ENCODE measurements at places on chromosomes 2 and 18. TPM values are rescaled to one million over a fixed set of nuclear protein-coding genes. Genes with fewer than 3 reads are reported as not detected.

Gene DLX2
- total RNA-seq: not detected

Gene SCLY
- 31.2 TPM for total RNA-seq

GRCh38 chr2:9179572-9180201 is 26.9 kb upstream of the ASAP2 start:
- no peaks in the 10 kb centered on the region for H3K4me1 ChIP-seq
- H3K27ac ChIP-seq: no peak overlapping the region
- no peak for DNase-seq

DNA sequence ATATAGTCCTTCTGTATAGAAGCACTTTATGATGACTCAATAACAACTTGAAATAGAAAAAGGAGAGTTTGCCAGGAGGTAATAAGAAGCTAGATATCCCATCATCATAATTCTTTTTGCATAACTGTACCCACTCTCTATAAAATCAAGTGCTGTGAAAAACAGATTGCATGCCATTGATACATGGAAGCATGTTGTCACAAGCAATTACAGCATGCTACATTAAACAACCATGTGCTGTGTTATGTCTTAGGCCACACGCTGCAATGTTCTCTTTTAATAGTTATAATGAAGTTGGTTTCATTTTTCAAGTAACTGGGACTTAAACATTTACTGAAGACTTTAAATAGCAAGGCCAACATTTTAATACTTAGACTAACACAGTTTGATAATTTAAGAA is 264.2 kb downstream of the RPRM start:
- H3K4me3 ChIP-seq: no peak overlapping the region
- H3K27me3 ChIP-seq: peaks cover 4% of the 10 kb centered on the region
- no peak for DNase-seq
- H3K36me3 ChIP-seq: no peaks in the 10 kb centered on the region
- H3K4me1 ChIP-seq: no peaks in the 10 kb centered on the region

DNA sequence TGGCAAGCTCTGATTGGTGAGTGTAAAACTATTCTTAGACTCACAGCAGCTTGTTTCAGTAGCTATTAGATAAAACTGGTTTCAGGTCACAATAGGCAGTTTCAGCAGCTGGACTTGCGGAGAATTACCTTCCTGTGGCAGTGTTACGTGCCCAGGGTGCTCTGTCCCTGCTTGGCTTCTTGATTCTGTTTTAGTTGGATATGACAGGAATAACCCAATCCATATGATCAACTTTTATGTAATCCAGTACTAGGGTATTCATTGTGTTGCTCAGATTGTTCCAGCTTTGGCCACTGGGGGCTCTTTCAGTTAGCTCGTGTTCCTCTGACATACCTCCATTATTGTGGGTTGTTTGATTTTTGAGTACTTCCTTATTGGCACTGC is 43.1 kb downstream of the INPP4A start:
- peaks cover 10% of the 10 kb centered on the region for H3K36me3 ChIP-seq
- DNase-seq: peak; percentile 38
- peaks cover 67% of the 10 kb centered on the region for H3K4me1 ChIP-seq
- H3K4me3 ChIP-seq: no peak overlapping the region

DNA sequence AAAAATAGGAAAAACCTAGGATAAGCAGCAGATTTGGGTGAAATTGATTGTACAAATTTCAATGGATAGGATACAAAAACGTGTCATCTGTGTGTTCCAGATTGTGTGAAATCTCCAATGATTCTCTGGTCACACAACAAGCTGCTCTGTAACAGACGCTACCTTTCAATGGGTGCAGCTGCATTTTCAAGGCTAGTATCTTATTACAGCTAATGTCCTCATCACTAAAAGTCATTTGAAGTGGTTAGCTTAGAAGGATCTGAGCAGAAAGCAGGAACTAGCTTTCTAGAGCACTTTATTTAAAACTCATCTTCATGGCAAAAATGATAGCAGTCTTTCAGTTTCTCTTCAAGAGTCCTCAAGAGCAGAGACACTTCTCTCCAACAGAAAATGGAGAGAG is 364.6 kb downstream of the LRP1B start:
- no peaks in the 10 kb centered on the region for H3K36me3 ChIP-seq
- no peak for DNase-seq
- H3K4me3 ChIP-seq: no peak overlapping the region

DNA sequence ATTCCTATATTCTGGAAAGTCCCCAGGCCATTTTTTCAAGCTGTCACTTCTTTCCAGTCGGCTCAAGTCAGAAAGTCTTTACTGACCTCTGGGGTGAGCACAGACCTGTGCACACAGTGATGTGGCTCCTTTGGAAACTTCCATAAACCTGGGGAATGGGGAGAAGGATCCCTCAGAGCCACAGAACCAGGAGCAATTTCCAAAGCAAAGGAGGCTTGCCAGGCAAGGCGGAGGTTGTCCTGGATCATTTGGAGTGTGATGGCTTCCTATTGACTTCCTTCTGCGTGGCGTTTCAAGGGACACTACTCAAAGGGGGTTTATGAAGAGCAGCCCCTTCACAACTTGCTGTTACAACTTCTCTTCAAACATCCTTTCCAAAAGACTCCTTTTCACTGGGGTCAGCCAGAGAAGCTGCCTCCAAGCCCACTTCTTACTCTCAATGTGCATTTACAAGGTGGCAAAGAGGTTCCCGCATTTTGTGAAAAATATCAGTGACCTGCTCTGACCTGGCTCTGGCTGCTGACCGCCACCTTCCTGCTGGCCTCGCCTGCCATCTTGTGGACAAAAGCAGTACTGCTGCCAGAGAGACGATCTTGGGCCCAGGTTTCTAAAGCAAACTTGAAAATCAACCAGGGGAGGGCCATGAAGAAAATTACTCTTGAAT is 18.2 kb upstream of the TMEM247 start:
- DNase-seq: peak; percentile 44
- H3K36me3 ChIP-seq: no peaks in the 10 kb centered on the region
- H3K4me1 ChIP-seq: peaks cover 13% of the 10 kb centered on the region
- H3K4me3 ChIP-seq: no peak overlapping the region
- no peaks in the 10 kb centered on the region for H3K27me3 ChIP-seq
- H3K27ac ChIP-seq: no peak overlapping the region

GRCh38 chr2:88606371-88607030 is 20.8 kb downstream of the EIF2AK3 start:
- H3K27me3 ChIP-seq: no peaks in the 10 kb centered on the region
- no peak for DNase-seq
- no peak overlapping the region for H3K4me3 ChIP-seq

DNA sequence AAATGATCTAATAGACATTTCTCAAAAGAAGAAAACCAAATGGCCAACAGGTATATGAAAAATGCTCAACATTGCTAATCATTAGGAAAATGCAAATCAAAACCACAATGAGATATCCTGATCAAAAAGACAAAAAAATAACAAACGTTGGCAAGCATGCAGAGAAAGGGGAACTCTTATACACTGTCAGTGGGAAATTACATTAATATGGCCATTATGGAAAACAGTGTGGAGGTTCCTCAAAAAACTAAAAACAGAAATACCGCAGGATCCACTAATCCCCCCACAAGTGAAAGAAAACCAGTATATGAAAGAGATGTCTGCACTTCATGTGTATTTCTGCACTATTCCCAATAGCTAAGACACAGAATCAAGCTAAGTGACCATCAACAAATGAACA is 57.7 kb upstream of the CTIF start:
- no peak overlapping the region for H3K4me3 ChIP-seq
- no peaks in the 10 kb centered on the region for H3K36me3 ChIP-seq
- H3K27ac ChIP-seq: no peak overlapping the region
- no peaks in the 10 kb centered on the region for H3K4me1 ChIP-seq

DNA sequence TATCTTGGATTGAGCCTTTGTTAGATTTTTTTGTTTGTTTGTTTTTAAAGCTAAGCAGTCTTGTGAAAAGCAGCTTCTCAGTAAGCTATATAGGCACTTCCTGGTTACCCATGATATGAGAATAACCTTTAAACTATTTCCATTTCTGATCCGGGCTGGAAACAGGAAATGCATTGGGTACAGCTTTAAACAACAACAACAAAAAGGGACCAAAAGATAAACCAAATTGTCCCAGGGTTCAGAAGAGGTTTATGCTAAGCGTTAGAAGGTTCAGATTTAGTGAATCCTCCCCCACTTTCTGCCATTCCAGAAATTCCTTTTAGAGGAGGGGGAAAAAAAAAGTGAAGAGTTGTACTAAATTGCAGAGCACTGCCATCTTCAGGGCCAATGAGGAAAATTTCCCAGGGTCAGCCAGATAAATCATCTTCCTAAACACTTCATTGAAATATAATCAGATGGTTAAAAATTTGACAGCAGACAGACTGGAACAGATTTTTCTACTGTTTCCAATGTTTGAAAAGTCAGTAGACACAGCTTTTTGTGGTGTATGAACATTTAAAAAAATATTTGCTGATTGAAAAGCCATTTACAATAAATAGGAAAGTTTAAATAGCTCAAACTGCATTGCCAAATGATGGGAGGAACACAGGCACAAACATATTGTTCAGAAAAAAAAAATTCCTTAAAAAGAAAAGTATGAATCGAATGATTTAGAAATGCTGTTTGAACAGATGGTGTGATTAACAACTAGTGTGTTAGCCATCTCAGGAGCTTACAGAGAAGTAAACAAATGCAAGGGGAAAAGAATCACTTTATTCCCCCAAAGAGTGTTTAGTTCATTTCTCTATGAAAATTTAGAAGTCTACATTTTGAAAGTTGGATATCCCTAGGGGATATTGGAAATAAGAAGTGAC is 189.9 kb upstream of the TANK start:
- H3K36me3 ChIP-seq: no peaks in the 10 kb centered on the region
- no peaks in the 10 kb centered on the region for H3K4me1 ChIP-seq
- H3K27ac ChIP-seq: no peak overlapping the region
- H3K4me3 ChIP-seq: no peak overlapping the region

- H3K36me3 ChIP-seq: peaks cover 7% of the 10 kb centered on the region
- no peak overlapping the region for H3K4me3 ChIP-seq
- no peak overlapping the region for H3K27ac ChIP-seq
- no peak for DNase-seq
- peaks cover 57% of the 10 kb centered on the region for H3K27me3 ChIP-seq
- peaks cover 7% of the 10 kb centered on the region for H3K4me1 ChIP-seq
These were observed 3.0 kb downstream of the ACOXL start for GRCh38 chr2:110735366-110735765.

GRCh38 chr2:153360239-153360638 is 118.3 kb downstream of the RPRM start:
- H3K36me3 ChIP-seq: no peaks in the 10 kb centered on the region
- H3K4me3 ChIP-seq: no peak overlapping the region
- H3K27me3 ChIP-seq: no peaks in the 10 kb centered on the region
- no peak overlapping the region for H3K27ac ChIP-seq

GRCh38 chr2:144267239-144267638 is 252.7 kb downstream of the ZEB2 start:
- peak overlapping the region; percentile 0 for H3K4me3 ChIP-seq
- H3K36me3 ChIP-seq: no peaks in the 10 kb centered on the region
- H3K4me1 ChIP-seq: peaks cover 35% of the 10 kb centered on the region

DNA sequence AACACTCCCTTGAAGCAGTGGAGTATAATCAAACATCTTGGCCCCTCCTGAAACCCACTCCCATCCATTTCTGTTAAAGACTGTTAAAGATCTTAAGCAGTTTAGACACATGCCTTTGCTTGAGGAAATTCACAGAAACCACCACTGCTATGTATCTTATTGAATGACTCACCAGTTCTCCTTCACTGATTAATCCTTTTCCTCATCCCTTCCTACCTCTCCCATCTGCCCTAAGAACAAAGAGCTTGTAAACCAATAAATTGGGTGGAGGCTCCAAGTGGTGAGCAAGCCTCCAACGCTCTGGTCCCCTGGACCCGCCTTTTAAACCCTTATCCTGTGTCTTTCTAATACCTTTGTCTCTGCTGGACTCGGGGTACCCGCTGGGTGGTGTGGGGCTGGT is 746.1 kb downstream of the LRP1B start:
- H3K4me1 ChIP-seq: no peaks in the 10 kb centered on the region
- H3K36me3 ChIP-seq: no peaks in the 10 kb centered on the region
- no peak for DNase-seq
- H3K27ac ChIP-seq: no peak overlapping the region
- no peak overlapping the region for H3K4me3 ChIP-seq
- no peaks in the 10 kb centered on the region for H3K27me3 ChIP-seq

DNA sequence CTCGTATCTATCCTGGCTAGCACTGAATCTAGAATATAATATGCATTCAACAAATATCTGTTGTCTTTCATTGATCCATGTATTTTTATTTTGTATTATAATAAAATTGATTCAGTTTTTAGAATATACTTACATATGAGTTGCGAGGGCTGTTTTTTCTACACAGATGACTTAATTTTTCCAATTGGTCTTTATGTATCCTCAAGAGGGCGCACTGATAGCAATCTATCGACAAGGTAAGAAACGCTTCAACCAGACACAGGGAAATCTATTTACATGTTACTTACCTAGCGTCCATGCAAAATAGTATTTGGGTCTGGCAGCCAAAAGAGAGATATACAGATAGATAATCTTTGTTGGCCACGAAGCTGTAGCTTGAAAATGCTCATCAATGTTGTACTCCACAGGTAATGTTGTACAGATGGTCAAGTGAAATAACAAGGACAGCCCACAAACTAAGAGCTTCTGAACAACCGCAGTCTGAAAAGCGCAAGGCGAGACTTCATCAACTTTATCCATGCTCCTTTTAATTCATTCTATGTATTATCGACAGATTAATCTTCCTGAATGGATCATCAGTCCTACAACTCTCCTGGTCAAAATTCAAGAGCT is 35.5 kb upstream of the KIDINS220 start:
- no peak overlapping the region for H3K4me3 ChIP-seq
- H3K4me1 ChIP-seq: no peaks in the 10 kb centered on the region
- H3K36me3 ChIP-seq: no peaks in the 10 kb centered on the region
- no peak overlapping the region for H3K27ac ChIP-seq

DNA sequence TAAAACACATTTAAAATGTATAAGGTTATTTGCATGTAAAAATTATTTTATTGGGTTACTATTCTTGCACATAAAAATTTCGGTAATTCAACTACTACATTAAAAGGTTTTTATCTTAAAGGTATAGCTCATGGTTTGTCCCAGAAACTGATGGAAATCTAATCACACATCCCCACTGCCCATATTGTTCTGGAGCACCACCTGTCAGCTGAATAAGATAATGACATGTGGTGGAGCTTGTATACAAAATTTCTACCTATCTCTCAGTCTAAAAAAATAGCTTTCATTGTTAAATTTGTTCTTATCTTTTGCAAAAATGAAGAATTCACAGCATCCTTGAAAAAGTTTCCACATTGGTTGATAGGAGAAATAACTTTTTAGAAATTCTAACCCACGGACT is 18.3 kb downstream of the ERBB4 start:
- no peak for DNase-seq
- no peak overlapping the region for H3K27ac ChIP-seq
- H3K4me1 ChIP-seq: no peaks in the 10 kb centered on the region
- H3K36me3 ChIP-seq: no peaks in the 10 kb centered on the region
